Tongue (tissue), 3 donors: ENCODE measurements at places on chromosomes 3 and 15.

DNA sequence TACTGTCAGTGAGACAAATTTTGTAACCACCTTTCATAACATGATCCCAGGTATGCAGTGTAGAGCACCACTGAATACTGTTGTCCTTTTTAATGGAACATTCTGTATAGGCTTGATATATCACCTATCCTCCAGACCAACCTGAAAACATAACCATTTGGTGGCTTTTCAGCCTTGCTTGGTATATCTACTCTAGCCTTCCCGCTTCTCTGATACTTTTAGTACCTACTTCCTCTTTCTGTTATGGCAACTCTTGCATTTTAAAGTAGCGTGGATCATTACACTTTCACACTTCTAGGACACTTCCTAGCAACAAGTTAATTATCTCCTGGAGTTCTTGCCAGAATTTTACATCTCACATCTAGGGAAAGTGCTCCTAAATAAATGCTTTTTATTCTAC lies 226.6 kb upstream of the ROBO1 start:
- DNase-seq = no peak

DNA sequence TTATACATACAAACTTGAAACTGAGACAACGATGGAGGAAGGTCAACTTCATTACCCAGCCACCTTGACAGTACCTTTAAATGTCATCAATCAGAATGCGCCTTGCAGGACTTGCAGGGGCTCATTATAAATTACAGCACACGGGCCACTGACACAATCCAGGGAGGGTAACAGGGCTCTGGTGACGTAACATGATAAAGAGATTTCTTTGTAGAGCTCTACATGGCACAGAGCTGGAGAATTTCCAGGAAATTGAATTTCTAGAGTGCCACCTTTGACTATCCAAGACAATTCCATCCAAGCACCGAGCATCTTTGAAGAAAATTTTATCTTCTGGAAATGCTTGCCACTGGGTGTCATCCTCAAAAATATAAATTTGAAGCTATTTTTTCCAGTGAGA lies 486.0 kb downstream of the FOXP1 start:
- DNase-seq = no peak

GRCh38 chr3:150495563-150496168 lies 50.6 kb downstream of the SERP1 start:
- DNase-seq = peak; percentile 82

DNA sequence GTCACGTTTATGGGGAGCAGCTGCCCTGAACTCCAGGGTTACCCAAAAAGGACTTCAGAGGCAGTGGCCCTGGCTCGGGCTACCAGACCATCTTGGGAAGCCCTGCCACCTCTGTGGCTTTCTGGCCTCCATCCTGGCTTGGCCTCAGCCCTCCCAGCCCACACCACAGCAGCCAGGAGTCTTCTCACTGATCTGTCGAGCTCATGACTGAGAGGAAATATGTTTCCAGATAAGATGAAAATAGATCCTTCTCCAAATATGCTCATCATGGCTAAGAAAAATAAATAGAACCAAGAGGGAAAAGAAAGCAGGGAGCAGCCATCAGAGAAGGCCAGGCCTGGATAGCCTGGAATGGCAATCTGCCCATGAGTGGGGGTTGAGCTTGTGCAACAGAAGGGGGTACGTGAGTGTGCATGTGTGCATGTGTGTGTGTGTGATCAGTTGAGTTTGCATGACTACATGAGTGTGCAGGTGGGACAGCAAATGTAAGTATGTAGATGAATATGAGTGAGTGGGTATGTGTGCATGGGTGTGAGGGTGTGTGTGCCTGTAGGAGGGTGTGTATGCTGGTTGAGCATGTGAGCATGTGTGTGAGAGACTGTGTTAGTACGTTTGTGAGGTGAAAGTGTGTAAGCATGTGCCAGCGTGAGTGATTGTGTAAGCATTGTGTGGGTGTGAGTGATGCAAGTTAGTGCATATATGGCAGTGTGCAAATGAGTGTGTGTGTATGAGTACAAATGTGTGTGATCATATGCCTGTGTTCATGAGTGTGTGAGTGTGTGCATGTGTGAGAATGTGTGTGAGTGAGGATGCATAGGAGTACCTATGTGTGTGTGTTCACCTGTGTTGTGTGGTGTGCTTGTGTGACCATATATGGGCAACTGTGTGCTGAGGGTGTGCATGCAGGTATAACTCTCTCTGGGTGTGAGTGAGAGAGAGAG lies 9.9 kb upstream of the RFT1 start:
- DNase-seq = no peak

DNA sequence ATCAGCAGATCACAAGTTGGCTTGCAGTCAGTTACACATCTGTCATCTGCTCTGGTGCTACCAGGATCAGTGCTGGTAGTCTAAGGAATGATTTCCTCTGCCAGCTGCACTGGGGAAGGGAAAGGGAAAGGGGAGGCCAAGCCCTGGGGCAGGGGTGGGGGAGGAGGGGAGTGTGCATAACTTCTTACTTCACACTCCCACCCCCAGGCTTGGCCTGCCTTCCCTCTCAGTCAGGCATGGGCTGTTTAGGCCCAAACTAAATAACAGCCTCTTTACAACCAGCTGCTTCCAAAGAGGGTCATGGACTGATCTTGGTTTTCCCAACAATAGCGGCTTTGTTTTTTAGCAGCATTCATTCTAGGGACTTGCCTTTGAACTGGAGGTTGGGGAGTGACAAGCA lies 86.1 kb upstream of the PSMD6 start:
- DNase-seq = peak; percentile 94

DNA sequence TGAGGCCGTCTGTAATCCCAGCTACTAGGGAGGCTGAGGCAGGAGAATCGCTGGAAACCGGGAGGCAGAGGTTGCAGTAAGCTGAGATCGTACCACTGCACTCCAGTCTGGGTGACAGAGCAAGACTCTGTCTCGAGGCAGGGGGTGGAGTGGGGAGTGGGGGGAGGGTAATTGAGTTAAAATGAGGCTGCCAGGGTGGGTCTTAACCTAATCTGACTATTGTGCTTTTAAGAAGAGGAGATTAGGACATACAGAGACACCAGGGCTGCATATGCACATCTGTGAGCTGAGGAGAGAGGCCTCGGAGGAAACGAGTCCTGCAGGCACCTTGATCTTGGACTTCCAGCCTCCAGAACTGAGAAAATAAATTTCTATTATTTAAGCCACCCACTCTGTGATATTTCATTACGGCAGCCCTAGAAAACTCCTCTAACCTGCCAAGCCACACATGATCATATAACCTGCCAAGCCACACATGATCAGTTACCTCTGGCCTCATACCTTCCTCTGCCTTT lies 197.0 kb downstream of the THSD4 start:
- DNase-seq = no peak

GRCh38 chr3:28841441-28841840 lies 439.4 kb upstream of the RBMS3 start:
- no peak for DNase-seq

DNA sequence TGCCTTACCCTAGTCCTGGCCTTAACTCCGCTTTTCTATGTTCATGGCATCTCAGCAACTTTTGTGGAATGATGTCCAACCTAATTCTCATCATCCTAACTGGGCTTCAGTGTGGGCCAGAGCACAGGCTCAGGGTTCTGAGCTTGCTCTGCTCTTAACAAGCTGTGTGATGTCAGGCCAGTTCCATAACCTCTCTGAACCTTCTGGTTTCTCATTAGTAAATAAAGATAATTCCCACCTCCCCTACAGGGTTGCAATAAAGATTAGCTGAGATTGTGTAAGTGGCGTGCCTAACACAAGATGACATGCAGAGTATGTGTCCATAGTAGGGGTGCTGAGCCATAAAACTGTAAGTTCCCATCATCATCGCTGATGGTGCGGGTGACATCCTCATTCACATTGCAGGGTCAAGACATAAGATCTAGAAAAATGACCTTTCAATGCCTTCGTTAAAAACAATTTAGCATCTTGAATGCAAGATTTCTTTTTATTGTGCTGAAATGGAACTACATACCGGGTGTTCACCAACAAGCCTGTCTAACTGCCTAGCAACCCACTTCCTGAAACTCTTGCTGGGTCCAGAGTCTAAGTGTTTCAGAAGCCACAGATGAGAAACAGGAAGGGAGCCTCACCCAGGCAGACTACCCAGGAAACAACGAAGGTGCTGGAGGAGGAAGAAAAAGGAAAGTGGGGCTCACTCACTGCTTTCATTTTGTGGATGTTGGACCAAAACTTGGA lies 36.2 kb downstream of the CDCP1 start:
- no peak for DNase-seq
